OCI-M1 (cell line): ENCODE measurements at places on chromosomes 1 and 21.

DNA sequence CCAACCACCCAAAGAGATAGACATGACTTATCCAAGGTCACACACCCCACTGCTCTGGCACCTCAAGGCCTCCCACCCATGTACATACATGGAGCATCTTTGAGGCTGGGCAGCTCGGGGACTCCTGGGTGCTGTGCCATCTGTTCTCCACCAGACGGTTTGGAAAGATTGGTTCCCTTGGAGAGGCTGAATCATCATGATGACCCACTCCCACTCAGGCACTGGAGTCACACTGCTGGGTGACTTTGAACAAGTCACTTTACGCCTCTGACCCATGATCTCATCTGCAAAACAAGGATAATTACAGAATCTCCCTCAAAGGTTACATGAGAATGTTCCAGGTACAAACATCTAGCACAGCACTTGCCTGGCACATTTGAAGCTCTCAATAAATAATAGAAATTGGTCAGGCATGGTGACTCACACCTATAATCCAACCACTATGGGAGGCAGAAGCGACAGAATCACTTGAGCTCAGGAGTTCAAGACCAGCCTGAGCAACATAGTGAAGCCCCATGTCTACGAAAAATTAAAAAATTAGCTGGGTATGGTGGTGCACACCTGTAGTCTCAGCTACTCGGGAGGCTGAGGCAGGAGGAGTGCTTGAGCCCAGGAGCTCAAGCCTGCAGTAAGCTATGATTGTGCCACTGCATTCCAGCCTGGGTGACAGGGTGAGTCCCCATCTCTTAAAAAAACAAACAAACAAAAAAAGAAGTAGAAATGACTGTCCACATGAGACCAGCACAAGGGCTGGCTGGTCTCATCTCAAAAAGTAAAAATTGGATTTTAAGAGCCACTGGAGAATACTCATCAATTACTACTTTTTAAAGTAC is 74.9 kb downstream of the RRAGC start:
- DNase-seq: no peak

DNA sequence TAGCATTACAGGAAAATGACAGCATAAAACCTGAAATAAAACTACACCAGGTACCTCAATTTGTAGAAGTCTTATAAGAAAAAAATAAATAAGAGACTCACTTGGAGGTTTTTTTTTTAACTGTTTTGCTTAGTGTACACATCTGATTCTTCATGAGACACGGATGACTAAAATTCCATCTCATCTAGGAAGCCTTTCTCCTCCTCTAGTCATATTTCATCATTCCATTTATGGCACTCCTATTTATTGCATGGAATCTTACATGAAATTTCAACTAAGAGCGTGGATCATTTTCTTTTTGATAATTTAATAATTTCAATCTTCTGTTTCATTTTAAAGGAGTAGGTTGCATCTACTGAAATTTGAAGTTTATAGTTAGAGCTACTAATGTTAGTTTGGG is 1.6 kb upstream of the PTGS2 start:
- peak; percentile 67 for DNase-seq

GRCh38 chr1:235885655-235886262 is 19.1 kb upstream of the LYST start:
- no peak for DNase-seq

- DNase-seq: peak; percentile 83
Measured at GRCh38 chr1:26408604-26409003, 2.0 kb upstream of the LIN28A start.

DNA sequence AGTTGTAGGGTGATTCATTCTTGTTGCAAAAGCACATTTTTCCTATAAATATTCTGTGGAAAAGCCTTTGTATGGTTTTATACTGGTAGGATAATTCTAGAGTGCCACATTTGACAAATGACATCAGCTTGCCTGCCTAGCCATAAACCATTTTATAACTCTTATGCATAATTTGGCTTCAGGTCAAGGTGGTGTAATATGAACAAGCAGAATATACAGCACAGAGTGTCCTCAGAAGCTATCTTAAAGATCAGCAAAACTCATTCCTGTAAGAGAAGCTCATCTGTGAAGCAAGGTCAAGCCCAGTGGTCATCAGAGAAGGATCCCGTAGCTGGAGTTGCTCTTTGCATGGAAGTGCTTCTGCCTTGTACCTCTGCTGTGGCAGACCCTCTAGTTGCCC is 24.0 kb upstream of the C1orf21 start:
- DNase-seq: no peak

- no peak for DNase-seq
Measured at GRCh38 chr1:29084196-29084521, 39.5 kb downstream of the TMEM200B start.

- peak; percentile 83 for DNase-seq
Measured at GRCh38 chr1:26280333-26281042, 602 bp downstream of the SH3BGRL3 start.

DNA sequence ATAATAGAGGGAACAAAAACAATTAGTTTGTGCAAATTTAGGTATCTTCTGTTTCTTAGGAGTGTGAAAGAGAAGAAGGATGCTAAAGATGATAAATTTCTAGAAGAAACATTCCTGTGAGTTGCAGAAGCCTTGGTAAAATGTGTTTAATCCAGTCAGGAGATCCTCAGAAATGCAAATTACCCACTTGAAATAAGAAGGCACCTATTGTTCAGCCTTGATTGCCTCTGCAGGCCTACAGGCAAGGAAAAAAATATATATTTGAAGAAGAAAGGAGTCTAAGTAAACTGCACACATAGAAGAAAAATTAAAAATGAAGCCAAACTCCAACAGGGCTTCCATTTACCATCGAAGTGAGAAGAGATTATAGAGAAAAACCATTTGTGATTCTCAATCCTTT is 51.0 kb upstream of the LHX8 start:
- no peak for DNase-seq

GRCh38 chr1:63603810-63604209 is 10.6 kb downstream of the PGM1 start:
- DNase-seq: no peak

- DNase-seq: no peak
Measured at GRCh38 chr1:206029484-206029883, 5.8 kb upstream of the CTSE start.

GRCh38 chr1:41952208-41952607 is 33.5 kb upstream of the HIVEP3 start:
- no peak for DNase-seq

DNA sequence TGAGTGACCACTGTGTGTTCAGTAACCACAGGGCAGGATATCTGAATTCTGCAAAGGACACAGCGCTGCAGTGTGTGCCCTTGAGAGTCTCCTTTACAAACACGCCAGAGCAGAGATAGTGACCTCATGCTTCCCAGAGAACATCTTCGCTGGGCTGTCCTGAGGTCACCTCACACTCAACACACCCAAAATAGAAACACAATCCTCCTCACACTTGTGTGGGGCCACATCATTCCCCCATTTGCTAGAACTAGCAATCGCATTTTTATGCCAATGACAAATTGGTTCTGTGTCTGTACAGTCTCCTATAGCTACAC is 140.1 kb upstream of the NRIP1 start:
- DNase-seq: no peak

GRCh38 chr1:224632921-224633321 is 16.8 kb downstream of the CNIH3 start:
- no peak for DNase-seq

GRCh38 chr1:35902671-35903070 is 19.7 kb downstream of the AGO1 start:
- no peak for DNase-seq

- peak; percentile 16 for DNase-seq
Measured at GRCh38 chr1:222299524-222299923, 248.4 kb downstream of the HHIPL2 start.

DNA sequence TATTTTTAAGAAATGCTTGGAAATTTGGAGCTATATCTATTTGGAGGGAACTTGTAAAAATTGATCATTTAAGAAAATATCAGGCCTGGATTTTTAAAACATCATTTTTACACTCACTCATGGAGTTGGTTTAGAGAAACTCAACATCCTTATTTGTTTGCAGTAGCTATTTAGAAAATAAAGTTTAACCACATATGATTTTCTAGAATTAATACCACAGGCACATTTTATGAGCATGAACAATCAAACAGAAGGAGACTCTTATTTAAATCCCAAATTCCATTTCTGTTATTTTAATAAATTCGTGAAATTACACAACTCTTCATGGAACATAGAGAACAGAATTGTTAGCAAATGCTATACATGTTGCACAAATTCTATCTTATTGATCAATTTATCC is 3.2 kb downstream of the CDKN2C start:
- DNase-seq: no peak

DNA sequence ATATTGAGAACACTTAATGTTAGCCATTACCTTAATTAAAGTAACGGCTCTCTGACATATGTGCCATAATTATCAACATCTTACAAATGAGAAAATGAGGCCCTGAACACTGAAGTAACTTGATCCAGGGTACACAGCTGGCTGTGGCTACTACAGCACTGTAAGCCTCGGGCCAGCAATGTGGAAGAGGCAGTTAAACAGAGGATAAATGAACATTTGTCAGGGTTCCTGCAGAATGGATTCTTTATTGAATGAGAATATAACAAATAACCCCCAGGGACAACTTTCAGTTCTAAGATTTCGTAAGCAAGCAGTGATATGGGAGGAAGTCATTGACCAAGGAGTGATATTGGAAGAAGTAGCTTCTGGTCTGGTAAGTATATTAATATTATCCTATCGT is 70.5 kb upstream of the SCYL3 start:
- no peak for DNase-seq

GRCh38 chr1:53398576-53399365 is 60.4 kb upstream of the DMRTB1 start:
- DNase-seq: no peak

DNA sequence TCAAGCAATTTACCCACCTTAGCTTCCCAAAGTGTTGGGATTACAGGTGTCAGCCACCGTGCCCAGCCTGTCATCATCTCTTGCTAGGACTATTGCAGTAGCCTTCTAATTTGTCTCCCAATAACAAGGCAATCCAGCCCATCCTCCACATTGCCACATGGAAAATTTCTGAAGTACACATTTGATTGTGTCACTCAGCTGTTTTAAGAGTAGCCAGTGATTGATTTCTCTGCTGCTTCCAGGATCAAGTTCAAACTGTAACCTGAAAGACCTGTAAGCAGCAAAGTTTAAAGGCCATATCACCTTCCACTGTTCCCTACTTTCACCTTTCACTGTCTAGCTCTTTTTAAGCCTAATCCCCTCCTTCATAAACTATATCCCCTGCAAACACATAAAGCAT is 7.8 kb upstream of the ELK4 start:
- no peak for DNase-seq

DNA sequence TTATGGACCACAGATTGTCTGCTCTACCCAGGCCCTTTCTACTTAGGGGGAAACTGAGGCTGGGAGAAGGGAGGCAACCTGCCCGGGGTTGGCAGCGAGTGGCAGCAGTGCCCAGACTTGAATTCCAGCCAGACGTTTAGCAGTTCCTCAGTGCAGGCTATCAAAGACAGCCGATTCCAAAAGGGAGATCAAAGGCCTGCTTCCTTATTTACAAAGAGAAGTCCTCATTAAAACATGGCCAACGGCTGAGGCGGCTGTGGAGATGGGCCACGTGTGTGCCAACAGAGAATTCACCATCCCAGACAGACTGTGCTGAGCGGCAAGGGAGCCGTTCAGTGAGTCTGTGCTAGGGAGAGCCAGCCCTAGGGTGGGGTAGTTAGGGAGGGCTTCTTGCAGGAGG is 27.7 kb downstream of the C1QB start:
- DNase-seq: no peak

- no peak for DNase-seq
Measured at GRCh38 chr1:234148350-234148749, 224.9 kb upstream of the COA6 start.

GRCh38 chr1:21821385-21822019 is 9.4 kb downstream of the LDLRAD2 start:
- DNase-seq: no peak

- no peak for DNase-seq
Measured at GRCh38 chr1:115440733-115441132, 102.7 kb upstream of the NGF start.

GRCh38 chr1:186498695-186499389 is 37.9 kb upstream of the PDC start:
- no peak for DNase-seq

- no peak for DNase-seq
Measured at GRCh38 chr1:230599926-230600656, 42.2 kb upstream of the COG2 start.

DNA sequence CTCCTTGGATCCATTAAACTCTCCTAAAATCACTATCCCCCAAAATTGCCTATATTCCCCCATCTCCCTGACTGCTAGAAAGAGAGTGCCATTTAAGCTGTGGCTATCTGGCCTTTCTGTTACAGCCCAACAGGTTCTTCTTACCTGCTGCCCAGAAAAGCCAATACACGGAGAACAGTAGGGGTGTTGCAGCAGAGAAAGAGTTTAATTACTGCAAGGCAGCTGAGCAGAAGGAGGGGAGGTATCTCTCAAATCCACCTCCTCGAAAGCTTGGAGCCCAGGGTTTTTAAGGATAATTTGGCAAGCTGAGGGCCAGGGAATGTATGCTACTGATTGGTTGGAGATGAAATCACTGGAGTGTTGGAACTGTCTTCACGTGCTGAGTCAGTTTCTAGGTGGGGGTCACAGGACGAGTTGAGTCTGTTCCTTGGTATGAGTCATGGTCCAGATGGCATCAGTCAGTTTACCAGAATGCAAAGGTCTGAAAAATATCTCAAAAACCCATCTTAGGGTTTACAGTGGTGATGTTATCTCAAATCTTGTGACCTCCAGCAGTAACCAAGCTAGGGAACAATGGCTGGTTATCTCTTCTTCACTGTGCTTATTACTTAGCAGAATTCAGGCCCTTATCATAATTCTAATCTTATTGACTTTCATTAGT is 89.8 kb downstream of the SMYD3 start:
- DNase-seq: no peak

DNA sequence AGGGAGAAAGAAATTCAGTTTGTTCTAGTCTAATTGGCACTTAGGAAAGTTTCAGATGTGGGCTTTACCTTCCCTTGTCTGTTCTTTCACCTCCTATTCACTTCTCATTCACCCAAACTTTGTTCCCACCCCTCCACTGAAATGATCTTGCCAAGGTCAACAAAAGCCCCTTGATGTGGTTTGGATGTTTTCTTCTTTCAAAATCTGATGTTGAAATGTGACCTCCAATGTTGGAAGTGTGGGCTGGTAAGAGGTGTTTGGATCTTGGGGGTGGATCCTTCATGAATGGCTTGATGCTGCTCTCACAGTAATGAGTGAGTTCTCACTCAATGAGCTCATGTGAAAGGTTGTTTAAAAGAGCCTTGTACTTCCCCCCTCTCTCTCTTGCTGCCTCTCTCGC is 379.3 kb downstream of the HHIPL2 start:
- DNase-seq: no peak

GRCh38 chr1:31155216-31155806 is 84.4 kb downstream of the NKAIN1 start:
- DNase-seq: peak; percentile 75

- peak; percentile 28 for DNase-seq
Measured at GRCh38 chr1:206829875-206830274, 35.5 kb upstream of the IL20 start.
